ENCODE measurements at places on chromosomes 6 and 20.

- no peak overlapping the region for H3K4me3 ChIP-seq
- DNase-seq = no peak
- H3K36me3 ChIP-seq = no peaks in the 10 kb centered on the region
- peak overlapping the region; percentile 1 for H3K27ac ChIP-seq
- H3K4me1 ChIP-seq = no peaks in the 10 kb centered on the region
Measured at GRCh38 chr6:84860920-84861319, 96.5 kb upstream of the TBX18 start.

- H3K27ac ChIP-seq = no peak overlapping the region
- no peaks in the 10 kb centered on the region for H3K36me3 ChIP-seq
- no peak overlapping the region for H3K4me3 ChIP-seq
- H3K27me3 ChIP-seq = no peaks in the 10 kb centered on the region
- peaks cover 3% of the 10 kb centered on the region for H3K4me1 ChIP-seq
Measured at GRCh38 chr20:50380697-50381040, 129.5 kb upstream of the PTPN1 start.

DNA sequence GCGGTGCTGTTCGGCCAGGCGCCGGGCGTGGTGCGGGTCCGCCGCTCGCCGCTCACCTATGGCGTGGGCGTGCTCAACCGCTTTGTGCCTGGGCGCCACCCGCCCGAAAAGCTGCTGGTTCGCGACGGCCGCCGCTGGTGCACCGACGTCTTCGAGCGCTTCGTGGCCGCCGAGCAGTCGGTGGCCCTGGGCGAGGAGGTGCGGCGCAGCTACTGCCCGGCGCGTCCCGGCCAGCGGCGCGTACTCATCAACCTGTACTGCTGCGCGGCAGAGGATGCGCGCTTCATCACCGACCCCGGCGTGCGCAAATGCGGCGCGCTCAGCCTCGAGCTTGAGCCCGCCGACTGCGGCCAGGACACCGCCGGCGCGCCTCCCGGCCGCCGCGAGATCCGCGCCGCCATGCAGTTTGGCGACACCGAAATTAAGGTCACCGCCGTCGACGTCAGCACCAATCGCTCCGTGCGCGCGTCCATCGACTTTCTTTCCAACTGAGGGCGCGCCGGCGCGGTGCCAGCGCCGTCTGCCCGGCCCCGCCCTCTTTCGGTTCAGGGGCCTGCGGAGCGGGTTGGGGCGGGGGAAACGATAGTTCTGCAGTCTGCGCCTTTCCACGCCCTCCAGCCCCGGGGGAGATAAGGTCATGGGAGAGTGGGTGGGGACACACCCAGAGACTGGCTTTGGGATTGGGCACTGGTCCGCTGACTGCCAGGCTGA, 15.7 kb downstream of the ADISSP start:
- no peak overlapping the region for H3K27ac ChIP-seq
- no peaks in the 10 kb centered on the region for H3K27me3 ChIP-seq
- peak overlapping the region; percentile 50 for H3K4me3 ChIP-seq
- H3K36me3 ChIP-seq = no peaks in the 10 kb centered on the region
- no peak for DNase-seq

DNA sequence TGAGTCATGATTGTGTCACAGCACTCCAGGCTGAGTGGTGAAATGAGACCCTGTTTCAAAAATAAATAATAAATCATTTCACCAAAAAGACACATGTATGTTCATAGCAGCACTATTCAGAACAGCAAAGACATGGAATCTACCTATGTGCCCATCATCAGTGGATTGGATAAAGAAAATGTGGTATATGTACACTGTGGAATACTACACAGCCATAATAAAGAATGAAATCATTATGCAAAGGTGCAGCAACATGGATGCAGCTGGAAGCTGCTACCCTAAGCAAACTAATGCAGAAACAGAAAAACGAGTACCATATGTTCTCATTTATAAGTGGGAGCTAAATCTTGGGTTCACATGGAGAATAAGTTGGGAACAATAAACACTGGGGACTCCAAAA, 33.1 kb downstream of the ZNF451 start:
- H3K36me3 ChIP-seq = no peaks in the 10 kb centered on the region
- no peaks in the 10 kb centered on the region for H3K27me3 ChIP-seq
- no peak for DNase-seq
- no peak overlapping the region for H3K4me3 ChIP-seq
- no peaks in the 10 kb centered on the region for H3K4me1 ChIP-seq
- H3K27ac ChIP-seq = no peak overlapping the region

GRCh38 chr6:139776041-139776440, 401.6 kb upstream of the CITED2 start:
- no peak for DNase-seq
- H3K4me3 ChIP-seq = no peak overlapping the region
- no peaks in the 10 kb centered on the region for H3K36me3 ChIP-seq
- H3K4me1 ChIP-seq = peaks cover 8% of the 10 kb centered on the region

Measured in tibial nerve (tissue), 4 donors.